GOT3 (cell line): ENCODE measurements at places on chromosomes 7 and 10.

DNA sequence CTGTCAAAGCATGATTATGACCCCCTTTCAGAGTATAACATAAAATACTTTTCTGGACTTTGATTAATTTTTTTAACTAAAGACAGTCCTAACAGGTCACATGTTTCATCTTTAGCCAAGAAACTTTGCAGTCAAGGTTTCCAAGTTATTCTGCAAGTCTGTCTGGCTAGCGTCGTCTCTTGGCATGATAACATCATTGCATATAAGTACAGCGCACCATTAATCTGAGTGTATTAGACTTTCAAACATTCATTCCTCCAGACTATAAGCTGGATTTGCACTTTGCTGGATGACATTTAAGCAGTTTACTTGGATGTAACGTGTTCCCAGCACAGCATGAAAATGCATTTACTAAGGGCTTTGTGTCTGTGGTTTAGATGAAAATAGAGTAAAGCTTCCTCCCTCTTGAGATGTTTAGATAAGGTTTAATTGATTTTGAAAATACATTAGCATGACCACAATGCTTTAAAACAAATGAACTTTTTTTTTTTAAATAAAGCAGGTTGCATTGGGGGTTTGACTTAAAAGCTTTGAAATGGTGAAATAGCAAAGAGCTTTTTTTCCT, 349.0 kb upstream of the MTPN start:
- no peak for DNase-seq

GRCh38 chr7:92621561-92622023, 31.4 kb upstream of the FAM133B start:
- DNase-seq = no peak

GRCh38 chr10:132173185-132173584, 13.6 kb upstream of the DPYSL4 start:
- DNase-seq = no peak

GRCh38 chr7:151381098-151381347, 28.8 kb downstream of the WDR86 start:
- DNase-seq = no peak

DNA sequence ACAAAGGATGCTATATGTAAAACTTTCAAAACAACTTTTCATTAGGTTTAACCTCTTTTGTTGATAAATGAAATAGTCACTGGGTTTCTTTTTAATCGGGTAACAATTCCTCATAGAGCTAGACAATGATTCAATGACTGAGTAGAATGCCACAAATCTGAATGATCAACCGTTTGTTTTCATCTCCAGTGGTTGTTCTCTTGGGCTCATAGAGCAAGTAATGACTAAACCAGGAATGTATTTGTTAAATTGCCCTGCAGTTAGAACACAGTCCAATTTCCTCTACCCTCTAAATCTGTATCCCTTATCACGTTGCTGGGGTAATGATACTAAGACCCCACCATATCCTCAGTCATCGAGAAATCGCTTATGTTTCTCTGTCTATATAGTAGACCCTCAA, 40.0 kb downstream of the CNNM1 start:
- no peak for DNase-seq

GRCh38 chr10:122656308-122656705, 43.3 kb downstream of the C10orf120 start:
- no peak for DNase-seq

GRCh38 chr10:60549686-60550085, 160.0 kb upstream of the ANK3 start:
- no peak for DNase-seq

DNA sequence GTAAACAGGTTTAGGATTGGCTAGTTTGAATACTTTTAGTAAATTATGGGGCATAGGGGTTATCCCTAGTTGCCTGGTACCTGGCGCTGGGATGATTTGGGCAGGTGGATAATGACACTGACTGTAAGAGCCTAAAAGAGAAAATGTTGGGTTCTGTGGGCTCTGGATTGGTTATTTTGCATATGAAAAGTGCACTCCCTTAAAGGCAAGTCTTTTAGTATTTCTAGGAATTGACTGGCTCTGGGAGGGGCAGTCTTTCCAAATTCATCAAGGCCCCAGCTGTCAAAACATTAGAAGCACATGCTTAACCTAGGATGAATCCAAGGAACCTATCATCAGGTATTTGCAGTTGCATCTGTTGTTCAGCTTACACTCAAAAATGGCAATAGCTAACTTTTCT, 454.6 kb upstream of the SORCS1 start:
- DNase-seq = no peak

- DNase-seq = no peak
Measured at GRCh38 chr10:11249808-11250195, 232.1 kb downstream of the CELF2 start.

GRCh38 chr7:135768467-135768866, 19.9 kb upstream of the FAM180A start:
- DNase-seq = no peak

DNA sequence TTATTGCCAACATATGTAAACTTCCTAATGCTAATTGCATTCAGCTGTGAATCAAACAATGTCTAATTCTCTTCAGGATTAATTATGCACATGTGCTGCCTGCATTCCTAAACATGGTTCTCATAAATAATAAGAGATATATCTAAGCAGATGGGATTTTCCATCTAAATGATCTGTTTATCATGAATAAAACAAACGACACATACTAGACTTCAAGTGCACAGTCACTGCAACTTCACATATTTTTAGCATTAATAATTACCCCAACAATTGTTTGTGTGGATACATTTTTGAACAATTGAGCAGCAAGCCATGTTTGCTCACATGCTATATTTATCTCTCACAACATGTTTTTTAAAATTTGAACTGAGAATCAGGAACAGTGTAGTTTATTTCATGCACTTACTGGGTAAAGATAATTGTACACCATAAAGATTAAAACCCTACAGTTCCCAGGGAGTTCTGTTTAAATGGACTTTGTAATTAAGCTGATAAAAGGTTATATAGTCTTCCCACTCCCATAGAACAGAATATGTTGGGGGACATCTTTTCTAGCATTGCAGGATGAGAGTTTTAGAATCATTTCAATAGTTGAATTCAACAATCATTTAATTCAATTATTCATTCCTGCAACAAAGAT, 378.5 kb downstream of the MDFIC start:
- no peak for DNase-seq

DNA sequence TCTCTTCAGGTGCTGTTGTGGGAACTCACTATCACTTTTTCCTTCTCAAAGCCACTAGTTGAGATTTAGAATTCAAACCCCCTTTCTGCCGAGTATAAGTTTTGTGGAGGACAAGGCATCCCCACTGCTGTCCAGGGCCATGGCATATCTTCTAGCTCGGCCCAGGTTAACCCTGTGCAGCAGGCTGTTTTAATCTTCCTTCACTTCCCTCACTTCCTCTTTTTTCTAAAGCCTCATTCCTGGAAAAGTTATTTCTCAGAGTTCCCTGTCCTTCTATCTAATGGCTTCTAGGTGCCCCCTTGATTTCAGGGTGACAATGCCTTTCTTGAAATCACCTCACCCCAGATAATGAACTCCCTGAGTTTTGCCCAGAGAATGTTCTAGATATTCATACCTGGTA, 222.3 kb downstream of the SNX10 start:
- no peak for DNase-seq
